ENCODE measurements at places on chromosomes 13 and 19. TPM values are rescaled to one million over a fixed set of nuclear protein-coding genes. Genes with fewer than 3 reads are reported as not detected.

The LGALS16 gene
- polyA plus RNA-seq, result not detected

The LILRA5 gene
- 0.24 TPM for polyA plus RNA-seq

The MCF2L gene
- polyA plus RNA-seq, result 45.1 TPM

The TMC4 gene
- polyA plus RNA-seq, result 27.1 TPM

The ATP12A gene
- polyA plus RNA-seq, result 25.0 TPM

The GIPC1 gene
- polyA plus RNA-seq, result 117 TPM

The LMTK3 gene
- 3.7 TPM for polyA plus RNA-seq

The TJP3 gene
- 8.6 TPM for polyA plus RNA-seq

The HTR2A gene
- polyA plus RNA-seq, result 0.87 TPM

The BEST2 gene
- not detected for polyA plus RNA-seq

The PEAK3 gene
- polyA plus RNA-seq, result not detected

The KLK12 gene
- polyA plus RNA-seq, result not detected

The PTGIR gene
- polyA plus RNA-seq, result 2.1 TPM

The CYP4F3 gene
- 0.16 TPM for polyA plus RNA-seq

The NEK3 gene
- 34.4 TPM for polyA plus RNA-seq

The KLK3 gene
- polyA plus RNA-seq, result 0.85 TPM

The ZNF497 gene
- 7.9 TPM for polyA plus RNA-seq

The ADAMTSL5 gene
- polyA plus RNA-seq, result 0.86 TPM

The PINLYP gene
- polyA plus RNA-seq, result 18.4 TPM

The ZNF491 gene
- 3.9 TPM for polyA plus RNA-seq

The PGLYRP1 gene
- polyA plus RNA-seq, result not detected

The SWSAP1 gene
- 3.5 TPM for polyA plus RNA-seq

The IFI30 gene
- polyA plus RNA-seq, result 14.8 TPM

The ZNF578 gene
- 8.6 TPM for polyA plus RNA-seq

The WDR88 gene
- polyA plus RNA-seq, result 1.7 TPM

The SYCN gene
- not detected for polyA plus RNA-seq

The CERS1 gene
- 4.8 TPM for polyA plus RNA-seq

The PSG5 gene
- polyA plus RNA-seq, result 0.34 TPM

The MRPL57 gene
- 22.8 TPM for polyA plus RNA-seq

All from left renal cortex interstitium (tissue), 4 donors.